ENCODE measurements at places on chromosomes 6 and 20. TPM values are rescaled to one million over a fixed set of nuclear protein-coding genes. Genes with fewer than 3 reads are reported as not detected.
A peak's percentile ranks its signal among the peaks of the same experiment; 100 is the strongest.

The FNDC1 gene
- total RNA-seq, result not detected

GRCh38 chr6:15309611-15310283 lies 63.9 kb downstream of the JARID2 start:
- DNase-seq, result no peak

GRCh38 chr6:117449549-117450439 lies 24.1 kb upstream of the ROS1 start:
- peak; percentile 84 for DNase-seq

- DNase-seq, result no peak
These were observed 32.1 kb downstream of the TP53INP2 start for GRCh38 chr20:34736106-34736735.

- no peak for DNase-seq
These were observed 24.7 kb downstream of the RBCK1 start for GRCh38 chr20:432677-433299.

DNA sequence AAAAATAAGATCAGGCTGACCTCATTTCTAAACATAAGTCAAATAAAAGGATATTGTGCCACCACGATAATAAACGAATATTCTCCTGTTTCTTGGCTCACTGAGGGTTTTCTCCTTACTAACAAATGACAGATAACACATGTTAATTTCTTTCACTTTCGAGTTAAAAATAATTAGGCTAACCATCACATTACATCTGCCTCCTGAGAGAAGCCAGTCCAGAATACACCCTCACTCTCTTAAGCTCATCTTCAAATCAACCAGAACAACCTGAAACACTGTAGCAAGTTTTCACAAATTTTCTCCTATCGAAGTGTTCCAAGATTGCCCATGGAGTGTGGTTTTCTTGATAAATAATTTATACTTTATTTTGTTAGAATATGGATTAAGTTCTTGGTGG lies 1285.6 kb upstream of the EYS start:
- no peak for DNase-seq

GRCh38 chr20:34069341-34070078 lies 42.5 kb downstream of the EIF2S2 start:
- peak; percentile 90 for DNase-seq

The MOG gene
- not detected for total RNA-seq

- no peak for DNase-seq
These were observed 257.7 kb downstream of the CDKAL1 start for GRCh38 chr6:20791944-20792343.

The ZBTB46 gene
- total RNA-seq, result 4.3 TPM

DNA sequence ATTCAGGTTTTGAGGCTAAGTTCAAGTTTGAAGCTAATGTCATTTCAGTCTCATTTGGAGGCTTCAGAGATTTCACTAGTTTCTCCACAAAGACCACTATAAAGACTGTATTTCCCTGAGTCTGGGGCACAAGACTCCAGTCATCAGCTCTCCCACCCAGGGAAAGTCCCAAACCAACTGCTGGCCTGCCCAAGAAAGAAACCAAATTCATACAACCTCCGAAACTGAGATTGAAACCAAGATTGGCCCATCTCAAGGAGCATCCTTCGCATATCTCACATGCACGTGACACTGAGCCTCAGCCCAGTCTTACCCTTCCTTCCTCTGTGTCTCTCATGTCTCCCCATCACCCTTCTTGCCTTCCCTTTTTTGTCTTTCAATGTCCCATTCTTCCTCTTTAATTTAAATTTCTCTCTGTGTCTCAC lies 3.5 kb upstream of the LTA start:
- DNase-seq, result no peak

The REM1 gene
- not detected for total RNA-seq

The SIRPA gene
- 59.2 TPM for total RNA-seq

The SLC52A3 gene
- not detected for total RNA-seq

DNA sequence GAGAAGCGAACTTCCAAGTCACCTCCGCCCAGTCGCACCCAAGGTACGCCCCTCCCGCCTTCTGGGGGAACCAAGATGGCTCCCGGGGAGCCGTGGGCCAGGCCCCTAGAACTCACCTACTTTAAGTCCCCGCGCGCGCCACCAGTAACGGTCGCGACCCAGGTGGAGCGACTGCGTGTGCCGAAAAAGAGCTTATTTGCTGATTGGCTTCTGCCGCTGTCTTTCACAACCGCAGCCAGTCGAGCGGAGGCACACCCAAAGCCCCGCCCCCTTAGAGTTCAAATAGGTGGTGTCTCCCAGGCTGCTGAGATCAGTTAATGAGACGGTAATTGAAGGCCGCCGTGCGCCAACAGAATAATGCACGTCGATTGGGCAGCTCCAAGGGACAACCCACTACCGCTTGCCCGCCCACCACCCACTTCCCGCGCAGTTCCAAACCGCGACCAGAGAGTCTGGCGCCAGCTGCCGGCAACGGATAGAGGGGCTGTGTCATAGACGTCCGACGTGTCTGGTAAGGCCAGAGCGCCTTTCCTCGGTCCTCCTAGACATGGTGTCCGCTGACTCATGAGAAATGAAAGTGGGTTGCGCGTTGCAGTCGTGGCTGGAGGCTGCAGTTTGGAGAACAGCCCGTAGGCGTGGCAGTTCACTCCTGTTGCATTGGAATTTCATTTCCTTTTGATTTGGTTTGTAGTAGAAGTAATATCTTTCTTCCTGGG lies at the start of gene MDC1:
Gene MDC1, minus strand, starts transcription at position 153 of the 716 bp plus-strand sequence. CDS start 2,106 bp downstream, outside the sequence.
- peak; percentile 100 for DNase-seq
